ENCODE measurements at places on chromosomes 4 and X. TPM values are rescaled to one million over a fixed set of nuclear protein-coding genes. Genes with fewer than 3 reads are reported as not detected.
A peak's percentile ranks its signal among the peaks of the same experiment; 100 is the strongest.

The GYPA gene
- total RNA-seq: 3.7 TPM

The TRIM61 gene
- total RNA-seq: 1.6 TPM

The FDCSP gene
- total RNA-seq: not detected

The USP17L12 gene
- total RNA-seq: not detected

The CLIC2 gene
- 4.9 TPM for total RNA-seq

DNA sequence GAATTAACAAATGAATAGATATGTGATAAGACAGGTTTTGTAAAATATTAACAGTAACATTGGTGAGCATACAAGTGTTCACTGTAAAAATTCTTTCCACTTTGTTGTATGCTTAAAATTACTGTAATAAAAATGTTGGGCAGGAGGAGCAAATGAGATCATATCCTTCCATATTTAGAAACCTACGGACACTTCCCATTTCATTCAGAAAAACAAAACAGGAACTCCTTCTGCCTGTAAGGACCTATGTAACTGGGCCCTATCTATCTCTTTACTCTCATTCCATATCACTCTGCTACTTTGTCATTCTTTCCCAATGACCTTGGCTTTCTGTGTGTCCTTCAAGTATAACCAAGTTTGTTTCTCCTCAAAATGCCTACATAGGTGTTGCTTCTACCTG lies 53.7 kb upstream of the SLC39A8 start:
- DNase-seq: no peak

- peak; percentile 43 for DNase-seq
Measured at GRCh38 chrX:78139160-78140123, at the start of gene TAF9B. TAF9B (minus strand) TSS chrX:78139650; CDS start chrX:78139611, 39 bp downstream.

DNA sequence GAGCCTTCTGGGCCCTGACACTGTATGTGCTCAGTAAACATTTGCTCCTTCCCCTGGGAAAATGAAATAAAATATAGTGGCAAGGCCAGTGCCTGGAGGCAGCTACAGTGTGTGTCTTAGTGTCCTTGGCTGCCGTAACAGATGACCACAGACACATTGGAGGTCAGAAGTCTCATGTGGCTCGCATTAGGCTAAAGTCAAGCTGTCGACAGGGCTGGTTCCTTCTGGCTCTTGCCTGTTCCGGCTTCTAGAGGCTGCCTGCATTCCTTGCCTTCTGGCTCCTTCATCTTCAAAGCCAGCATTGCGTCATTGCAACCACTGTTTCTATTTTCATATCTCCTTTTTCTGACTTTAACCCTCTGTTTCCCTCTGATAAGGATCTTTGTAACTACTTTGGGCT lies 83.6 kb upstream of the STX18 start:
- DNase-seq: no peak

GRCh38 chr4:140556372-140557085 lies 12.2 kb downstream of the UCP1 start:
- DNase-seq: no peak

DNA sequence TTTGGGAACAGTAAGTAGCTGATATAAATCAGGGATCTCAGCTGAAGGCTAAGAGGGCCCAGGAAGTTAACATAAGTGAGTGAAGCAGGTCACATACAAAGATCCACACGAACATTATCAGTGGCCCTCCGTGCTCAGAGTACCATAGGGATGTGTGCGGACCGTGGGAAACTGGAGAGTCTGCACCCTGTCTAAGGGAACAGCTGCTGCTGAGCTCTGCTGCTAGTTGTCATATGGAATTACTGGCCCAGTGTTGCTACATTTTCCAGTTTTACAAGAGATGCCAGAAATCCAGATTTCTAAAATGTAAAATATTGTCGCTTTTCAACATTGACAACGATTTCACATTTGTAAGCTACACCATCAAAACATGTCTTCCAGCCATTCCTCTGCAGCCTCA lies 90.5 kb downstream of the RTL5 start:
- no peak for DNase-seq

GRCh38 chrX:102860235-102860634 lies 76.8 kb upstream of the RAB40AL start:
- no peak for DNase-seq

- DNase-seq: no peak
Measured at GRCh38 chr4:25913056-25913850, 767 bp upstream of the SMIM20 start.

DNA sequence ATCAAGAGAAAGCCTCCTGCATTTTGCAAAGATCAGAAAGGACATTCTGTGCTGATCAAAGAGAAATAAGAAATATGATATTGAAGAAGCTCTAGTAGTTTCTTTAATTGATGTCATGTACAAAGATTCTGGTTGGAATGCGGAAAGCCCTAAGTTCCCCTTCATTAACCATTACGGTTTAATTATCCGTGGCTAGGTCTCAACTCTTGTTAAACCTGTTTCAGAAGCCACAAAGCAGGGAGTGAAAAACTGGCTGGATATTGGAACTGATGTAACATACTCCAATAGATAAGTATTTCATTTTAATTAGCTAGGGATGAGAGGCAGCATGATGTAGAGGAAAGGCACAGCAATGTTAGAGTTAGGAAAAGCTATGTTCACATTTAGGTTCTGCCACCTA lies 55.7 kb downstream of the SPANXN3 start:
- no peak for DNase-seq

DNA sequence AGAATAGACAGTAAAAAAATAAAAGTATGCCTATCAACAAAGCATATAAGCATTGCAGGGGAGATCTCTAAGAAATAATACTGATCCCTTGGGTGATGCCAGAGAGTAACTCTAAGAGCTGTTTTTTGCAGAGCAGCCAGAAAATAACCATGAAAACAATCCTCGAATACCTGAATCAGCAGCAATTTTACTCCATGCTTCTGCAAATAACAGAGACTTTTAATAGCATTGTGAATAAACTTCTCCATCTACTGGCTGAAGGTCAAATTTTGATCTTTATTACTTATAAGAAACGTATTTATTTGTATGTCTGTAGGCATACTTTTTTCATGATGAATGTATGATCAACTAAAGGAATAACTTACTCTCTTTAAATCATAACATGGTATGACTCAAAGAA lies 334.5 kb downstream of the GALNTL6 start:
- no peak for DNase-seq

- DNase-seq: no peak
Measured at GRCh38 chrX:103330681-103331288, 746 bp downstream of the TCEAL7 start.

- no peak for DNase-seq
Measured at GRCh38 chr4:19711871-19712270, 539.8 kb upstream of the SLIT2 start.

- DNase-seq: no peak
Measured at GRCh38 chrX:49157194-49157593, 5.4 kb upstream of the MAGIX start.

DNA sequence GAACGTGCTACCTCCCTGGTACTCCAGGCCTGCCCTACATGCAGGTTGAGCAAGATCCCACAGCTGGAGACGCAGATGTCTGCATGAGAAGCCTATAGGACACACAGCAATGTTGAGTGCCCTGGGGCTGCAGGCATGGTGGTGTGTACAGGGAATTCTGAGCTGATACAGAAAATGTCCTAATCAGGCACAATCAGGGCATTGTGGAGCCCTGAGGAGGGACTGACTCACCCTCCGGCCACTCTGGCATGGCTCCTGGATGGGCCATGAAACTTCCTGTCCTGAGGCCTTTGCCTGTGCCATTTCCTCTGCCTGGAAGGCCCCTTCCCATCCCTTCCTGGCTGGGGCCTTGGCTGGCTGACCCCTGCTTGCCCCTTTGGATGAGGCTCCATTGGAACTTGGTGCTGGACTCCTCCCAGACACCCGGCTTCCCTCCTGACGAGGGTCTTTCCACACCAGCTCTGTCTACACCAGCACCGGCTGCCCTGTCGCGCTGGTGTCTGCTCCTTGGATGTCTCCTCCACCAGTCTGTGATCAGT lies 16.7 kb upstream of the AFAP1 start:
- DNase-seq: peak; percentile 52

- DNase-seq: no peak
Measured at GRCh38 chr4:15451866-15452765, 17.6 kb upstream of the CC2D2A start.

- DNase-seq: no peak
Measured at GRCh38 chr4:35516102-35516501, 728.2 kb downstream of the ARAP2 start.

DNA sequence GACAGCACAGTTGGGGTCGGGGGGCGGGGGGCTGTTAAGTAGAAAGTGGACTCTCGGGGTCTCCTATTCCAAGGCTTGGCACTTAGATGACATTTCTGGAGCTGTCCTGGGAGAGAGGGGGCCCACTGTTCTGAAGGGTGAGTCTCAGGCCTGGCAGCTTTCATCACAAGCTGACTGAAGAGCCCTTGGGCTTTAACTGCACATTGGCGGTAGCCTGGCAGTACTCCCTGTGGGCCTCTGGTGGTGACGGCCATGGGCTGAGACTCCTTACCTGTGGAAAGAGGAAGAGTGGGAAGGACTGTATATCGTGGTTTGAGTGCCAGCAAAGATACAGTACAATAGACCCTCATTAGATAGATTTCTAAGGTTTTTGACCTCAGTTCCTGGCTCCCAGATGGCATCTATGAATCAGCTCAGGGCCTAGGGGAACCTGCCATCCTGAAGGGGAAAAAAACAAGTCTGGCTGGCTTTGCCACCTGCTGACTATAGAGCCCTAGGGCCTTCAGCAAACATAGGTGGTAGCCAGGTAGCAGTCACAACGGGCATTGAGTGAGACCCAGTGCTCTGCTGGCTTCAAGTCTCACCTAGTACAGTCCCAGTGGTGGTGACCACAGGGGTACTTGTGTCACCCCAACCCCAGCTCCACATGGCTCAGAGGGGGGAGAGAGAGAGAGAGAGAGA lies 87.9 kb downstream of the ANKRD17 start:
- no peak for DNase-seq

- no peak for DNase-seq
Measured at GRCh38 chrX:150903110-150903508, 4.6 kb upstream of the CD99L2 start.

DNA sequence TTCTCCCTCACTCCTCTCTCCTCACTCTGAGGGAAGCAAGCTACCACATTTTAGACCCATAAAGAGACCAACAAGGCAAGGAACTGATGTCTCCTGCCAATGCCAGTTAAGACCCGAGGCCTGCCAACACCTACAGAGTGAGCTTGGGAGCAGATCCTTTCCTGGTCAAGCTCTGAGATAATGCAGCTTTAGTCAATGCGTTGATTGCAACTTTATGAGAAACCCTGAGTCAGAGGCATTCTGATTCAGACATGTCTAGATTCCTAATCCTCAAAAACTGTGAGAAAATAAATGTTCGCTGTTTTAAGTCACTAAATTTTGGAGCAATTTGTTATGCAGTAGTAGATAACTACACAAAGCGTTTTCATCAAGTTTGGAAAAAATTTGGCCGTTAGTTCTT lies 115.5 kb downstream of the JADE1 start:
- DNase-seq: no peak

Measured in frontal cortex (tissue), 4 donors.